ENCODE measurements at places on chromosomes 11 and 22.

- no peak for DNase-seq
These were observed 7.4 kb downstream of the PEX26 start for GRCh38 chr22:18085188-18085587.

GRCh38 chr11:18294862-18295261 lies 27.1 kb downstream of the HPS5 start:
- no peak for DNase-seq

- no peak for DNase-seq
These were observed 3.4 kb upstream of the ZNF280A start for GRCh38 chr22:22523494-22523893.

DNA sequence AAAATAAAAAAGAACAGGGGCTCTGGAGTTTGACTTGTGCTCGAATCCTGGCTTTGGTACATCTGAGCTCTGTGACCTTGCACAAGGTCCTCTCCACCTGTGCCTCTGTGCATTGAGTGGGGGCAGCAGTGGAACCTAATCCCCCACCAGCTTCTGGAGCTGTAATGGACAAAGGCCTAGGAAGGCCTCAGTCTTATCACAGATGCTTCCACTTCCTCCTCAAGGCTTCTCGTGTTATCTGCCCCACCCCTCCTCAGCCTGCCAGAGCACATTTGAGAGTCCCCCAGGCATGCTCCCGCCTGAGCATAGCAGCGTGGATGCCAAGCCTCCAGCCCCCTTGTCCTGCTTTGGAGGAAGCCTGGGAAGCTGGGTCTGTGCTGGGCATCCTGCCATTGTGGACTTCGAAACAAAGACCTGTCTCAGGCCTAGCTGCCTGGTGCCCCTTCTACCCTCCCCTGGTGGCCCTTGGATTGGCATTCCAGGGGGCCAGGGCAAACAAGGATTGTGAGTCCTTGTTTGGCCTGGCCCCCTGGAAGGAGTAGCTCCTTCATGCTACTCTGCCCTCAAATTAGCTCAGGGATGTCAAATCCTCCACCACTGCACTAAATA lies 15.0 kb downstream of the SLC35E4 start:
- no peak for DNase-seq

DNA sequence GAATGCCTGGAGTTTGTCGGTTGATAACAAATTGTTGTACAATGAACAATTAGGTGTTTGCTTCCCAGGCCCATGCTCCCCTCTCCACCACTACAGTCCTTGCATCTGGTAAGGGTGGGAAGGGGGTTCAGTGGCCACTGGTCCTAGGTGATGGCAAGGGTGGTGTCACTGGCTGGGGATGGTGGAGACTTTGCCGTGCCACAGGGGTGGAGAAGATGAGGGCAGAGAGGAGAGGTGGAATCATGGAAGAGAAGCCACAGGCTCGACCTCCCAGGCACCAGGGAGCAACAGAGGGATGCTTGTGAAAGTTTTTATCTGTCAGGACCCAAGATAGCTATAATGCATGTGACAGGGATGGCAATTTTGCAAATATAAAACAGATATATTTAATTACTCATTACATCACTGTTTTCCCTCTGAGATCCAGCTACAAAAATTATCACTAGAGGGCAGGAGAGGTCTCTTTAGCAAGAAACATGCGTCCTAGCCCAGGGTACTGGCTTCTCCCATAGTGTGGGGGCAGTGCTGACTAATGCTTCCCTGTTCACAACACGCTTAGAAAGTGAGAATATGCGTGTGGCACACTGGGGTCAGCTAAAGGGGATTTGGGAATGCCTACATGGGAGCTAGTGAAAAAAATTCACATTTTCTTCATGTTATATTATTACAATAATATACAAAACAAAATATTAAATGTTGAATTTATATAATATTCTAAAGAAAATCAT lies 49.0 kb upstream of the AMPD3 start:
- peak; percentile 71 for DNase-seq

DNA sequence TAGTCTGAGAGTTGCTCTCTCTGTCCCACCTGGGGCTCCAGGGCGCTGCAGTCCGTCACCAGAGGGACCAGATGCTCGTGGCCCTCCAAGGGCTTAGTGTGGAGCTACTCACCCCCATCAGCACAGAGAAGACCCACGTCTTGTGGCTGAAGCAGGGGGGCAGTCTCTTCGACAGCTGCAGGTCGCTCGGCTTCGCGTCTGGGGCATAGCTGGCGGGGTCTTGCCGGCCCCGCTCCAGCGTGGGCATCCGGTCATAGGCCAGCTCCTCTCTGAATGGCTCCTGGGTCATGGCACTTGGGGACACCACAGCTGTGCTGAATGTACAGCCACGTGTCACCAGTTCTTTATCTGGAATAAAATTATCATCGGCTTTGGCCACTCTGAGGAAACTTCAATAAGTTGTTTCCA lies 608 bp downstream of the MLC1 start:
- no peak for DNase-seq

DNA sequence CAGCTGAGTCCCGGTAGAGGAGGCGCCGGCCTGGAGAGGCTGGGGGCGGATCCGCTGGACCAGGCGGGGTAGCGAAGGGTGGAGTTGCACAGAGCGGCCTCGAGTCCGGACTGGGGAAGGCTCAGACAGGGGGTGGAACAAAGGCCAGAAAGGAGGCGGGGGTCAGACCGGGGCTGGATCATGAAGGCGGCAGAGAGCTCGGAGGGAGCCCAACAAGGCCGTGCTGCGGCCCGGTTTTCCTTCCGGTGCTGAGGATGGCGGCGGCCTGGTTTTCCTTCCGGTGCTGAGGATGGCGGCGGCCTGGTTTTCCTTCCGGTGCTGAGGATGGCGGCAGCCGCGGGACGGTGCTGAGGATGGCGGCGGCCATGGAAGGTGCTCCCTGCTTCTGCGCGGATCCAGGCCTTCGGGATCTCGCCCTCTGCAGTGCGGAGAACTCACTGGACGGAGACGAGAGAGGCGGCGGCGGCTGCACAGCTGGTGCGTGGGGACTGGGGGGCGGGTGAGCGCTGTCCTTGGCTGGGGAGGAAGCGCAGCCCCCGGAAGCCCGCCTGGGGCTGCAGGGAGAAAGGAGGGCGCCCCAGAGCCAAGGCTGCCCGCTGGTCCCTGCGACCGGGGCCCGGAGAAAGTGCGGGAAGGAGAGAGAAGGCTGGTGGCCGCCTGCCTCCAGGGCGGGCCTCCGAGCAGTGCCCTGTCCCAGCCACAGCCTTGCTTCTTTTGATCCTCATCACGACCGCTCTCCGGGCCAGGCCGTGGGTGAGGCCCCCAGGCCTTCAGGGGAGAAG lies 350.4 kb upstream of the B3GAT1 start:
- no peak for DNase-seq

DNA sequence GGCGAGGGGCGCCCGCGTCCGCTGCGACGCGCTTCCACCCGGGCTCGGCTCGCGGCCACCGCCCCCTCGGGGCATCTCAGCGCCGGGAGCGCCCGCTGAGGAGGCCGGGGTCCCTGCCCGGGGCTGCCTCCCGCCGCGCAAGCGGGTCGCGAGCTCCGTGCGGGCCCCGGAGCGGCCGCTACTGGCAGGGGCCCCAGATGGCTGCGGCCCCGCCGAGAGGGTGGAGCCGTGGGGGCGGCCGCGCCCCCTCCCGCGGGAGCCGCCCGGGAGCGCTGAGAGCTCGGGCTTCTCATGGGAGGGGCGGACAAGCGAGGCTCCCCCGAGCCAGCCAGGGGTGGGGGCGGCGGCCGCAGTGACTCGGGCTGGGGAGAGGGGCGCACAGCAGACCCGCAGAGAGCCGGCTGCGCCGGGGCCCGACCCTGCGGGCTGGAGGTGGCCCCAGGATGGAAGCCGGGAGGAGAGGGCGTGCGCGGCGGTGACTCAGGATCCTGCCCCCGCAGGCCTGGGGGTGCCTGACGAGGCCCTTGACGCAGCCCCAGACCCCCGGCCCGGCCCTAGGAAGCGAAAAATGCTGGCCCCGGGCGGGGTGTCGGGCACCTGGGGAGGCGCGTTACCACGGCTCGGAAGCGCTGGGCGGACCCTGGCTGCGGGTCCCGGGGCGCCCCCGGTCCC lies 603 bp upstream of the ZFTA start:
- DNase-seq = no peak

DNA sequence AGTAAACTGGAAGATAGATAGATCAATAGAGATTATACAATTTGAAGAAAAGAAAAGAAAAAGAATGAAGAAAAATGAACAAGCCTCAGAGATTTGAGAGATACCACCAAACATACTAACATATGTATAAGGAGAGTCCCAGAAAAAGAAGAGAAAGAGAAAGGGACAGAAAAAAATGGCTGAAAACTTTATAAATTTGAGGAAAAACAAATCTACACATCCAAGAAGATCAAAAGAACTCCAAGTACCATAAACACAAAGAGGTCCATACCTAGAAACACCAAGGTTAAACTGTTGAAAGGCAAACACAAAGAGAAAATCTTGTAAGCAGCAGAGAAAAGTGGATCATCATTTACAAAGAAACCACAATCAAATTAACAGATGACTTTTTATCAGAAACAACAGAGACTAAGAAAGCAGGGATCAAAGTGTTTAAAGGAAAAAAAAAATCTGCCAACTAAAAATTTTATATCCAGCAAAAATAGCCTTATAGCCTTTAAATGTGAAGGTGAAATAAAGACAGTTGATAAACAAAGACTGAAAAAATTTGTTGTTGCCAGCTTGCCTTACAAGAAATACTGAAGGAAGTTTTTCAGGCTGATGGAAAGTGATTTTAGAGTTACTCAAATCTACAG lies 11.8 kb upstream of the AKIP1 start:
- DNase-seq = no peak

DNA sequence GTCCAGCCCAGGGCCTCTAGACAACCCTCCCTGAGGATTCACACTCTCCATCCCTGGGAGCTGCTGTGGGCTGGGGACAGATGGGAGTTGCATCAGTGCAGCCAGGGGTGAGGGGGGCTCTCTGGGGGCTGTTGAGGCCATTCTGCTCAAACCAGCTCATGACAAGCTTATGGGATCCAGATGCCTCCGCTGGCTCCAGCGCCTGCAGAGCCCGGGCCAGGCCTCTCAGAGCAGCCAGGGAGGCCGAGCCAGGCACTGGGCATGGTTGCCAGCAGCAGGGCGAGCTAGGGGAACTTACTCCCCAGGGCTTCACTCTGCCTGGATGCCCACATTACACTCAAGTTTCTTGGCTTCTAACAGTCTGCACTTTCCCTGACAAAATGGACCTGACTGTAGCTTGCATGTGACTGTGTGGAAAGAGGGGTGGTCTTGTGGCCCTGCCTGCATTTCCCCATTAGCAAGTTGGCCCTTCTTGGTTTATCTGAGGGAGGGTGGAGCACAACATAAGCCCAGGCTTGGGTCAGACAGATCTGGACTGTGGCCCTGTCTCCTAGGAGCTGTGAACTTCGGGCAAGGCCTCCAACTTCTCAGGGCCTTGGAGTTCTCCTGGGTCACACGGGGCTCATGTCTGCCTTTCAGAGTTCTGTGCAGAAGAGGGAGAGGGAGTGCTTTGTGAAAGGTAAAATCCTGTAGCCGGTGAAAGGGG lies 34.5 kb upstream of the CYB5R3 start:
- no peak for DNase-seq
